ENCODE measurements at places on chromosomes 7 and 10.

DNA sequence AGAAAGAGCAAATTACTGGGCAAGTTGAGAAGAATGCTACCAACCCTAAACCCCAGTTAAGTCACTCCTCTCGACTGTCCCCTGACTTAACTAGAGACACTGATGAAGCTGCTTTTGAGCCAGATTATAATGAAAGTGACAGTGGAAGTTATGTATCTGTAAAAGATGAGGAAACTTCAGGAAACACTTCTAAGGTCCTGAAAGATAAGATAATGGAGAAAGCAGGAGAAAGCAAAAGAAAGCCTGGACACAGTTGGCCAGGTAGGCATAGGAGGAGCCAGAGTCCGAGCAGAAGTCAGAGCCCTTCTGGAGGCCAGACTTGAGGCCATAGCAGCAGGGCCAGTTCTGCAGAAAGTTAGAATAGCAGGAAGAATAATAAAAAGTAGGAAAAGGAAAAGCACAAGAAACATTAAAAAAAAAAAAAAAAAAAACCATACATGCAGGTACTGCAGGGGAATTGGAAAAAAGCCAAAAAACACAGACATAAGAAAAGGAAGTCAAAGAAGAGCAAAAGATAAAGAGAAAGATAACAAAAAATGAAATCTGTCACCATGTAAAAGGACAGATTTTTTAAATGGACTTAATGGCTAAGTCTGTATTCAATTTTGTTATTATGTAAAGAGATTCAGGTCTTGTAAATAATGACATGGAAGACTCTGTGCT is 101.0 kb upstream of the KCNMA1 start:
- DNase-seq, result no peak

GRCh38 chr7:86933295-86933845 is 126.1 kb downstream of the ELAPOR2 start:
- no peak for DNase-seq

GRCh38 chr7:151101621-151102396 is 15.5 kb downstream of the AGAP3 start:
- no peak for DNase-seq

GRCh38 chr10:109928475-109928891 is 5.2 kb upstream of the XPNPEP1 start:
- no peak for DNase-seq

Measured in stimulated activated CD4-positive, alpha-beta T cell treated with anti-CD3 and anti-CD28 coated beads, TNF-alpha, amount 100 ng/mL, for 24 hours (primary cell).